AG10803 (cell line): ENCODE measurements at places on chromosomes 3 and 15.

DNA sequence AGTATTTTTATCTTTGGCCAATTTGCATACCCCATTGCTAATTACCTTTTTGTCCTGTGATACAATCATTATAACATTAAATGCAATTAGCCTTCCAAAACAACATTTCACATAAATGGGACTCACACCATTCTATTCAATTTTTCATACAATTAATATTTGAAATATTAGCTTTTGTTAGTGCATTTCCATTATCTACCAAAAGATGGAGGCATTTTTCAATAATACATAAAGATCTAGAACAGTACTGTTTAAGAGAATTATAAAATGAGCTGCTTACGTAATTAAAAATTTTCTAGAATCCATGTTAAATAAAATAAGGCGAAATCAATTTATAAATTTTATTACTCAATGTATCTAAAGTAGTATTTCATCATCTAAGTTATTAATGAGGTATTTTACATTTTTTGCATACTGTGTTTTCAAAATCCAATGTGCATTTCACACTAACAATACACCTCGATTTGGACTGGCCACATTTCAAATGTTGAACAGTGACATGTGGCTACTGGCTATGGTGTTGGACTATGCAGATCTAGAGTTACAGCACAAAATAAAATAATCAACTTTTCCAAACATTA is 74.3 kb downstream of the TJP1 start:
- DNase-seq: peak; percentile 29

DNA sequence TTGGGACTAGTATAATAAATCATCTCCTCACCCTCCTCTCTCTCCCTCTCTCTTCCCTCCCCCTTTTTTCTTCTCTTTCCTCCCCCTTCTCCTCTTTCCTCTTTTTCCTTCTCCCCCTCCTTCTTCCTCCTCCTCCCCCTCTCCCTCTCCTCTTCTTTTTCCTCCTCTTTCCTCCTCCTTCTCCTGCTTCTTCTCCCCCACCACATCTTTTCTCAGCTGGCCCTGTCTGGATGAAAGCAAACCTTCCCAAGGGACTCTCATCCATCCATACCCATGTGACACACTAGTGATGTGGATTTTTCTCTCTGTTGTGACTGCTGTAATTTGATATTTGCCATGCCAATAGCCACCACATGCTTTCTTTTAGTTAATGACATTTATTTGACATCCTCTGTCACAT is 127.2 kb downstream of the EBLN2 start:
- no peak for DNase-seq

DNA sequence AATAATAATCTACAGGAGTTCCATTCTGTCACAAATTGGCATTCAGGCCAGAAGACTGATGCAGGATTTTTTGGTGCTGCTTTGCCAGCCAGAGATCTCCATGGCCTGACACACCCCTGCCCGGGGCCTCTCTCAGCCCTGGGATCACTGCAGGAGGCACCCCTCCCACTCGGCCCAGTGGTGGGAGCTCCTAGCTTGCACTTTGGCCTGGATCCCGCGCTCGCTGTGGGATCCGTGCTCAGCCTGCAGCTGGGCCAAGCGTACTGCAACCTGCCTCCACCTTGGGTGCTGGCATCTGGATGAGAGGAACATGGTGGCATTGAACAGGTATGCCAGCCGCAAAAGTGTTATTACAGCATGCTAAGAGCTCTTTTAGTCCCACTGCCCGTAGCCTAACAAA is 656.7 kb upstream of the CCDC54 start:
- no peak for DNase-seq

DNA sequence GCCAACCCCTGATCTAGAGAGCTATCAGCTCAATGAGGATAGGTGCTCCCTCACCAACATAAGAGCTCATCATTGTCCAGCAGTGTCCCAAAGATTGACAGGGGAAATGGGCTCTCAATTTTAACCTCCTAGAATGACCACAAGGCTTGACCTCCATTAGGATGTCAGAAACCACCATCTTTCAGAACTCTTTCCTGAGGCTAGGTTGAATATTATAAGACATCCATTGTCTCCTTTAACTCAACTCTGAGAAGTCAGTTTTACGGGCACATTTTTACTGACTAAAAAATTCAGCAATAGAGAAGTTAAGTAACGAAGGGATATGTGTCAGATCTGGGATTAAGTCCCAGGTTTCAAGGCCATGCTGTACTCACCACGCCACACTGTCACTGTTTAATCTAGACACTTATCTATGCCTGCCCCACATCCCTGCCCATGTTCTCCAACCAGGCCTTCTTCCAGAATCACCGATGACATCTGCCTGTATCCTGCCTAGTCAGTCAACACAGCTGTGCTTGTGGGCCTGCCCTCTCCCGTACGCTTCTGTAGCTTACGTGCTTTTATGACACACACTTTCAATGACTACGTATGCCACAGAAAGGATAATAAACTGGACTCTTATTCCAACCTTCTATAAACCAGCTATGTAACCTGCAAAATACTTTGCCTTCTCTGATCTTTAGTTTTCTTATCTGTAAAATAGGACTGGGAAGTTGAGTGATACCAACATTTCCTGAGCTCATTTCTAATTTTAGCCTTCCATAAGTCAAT is 17.1 kb upstream of the MUC13 start:
- peak; percentile 21 for DNase-seq

DNA sequence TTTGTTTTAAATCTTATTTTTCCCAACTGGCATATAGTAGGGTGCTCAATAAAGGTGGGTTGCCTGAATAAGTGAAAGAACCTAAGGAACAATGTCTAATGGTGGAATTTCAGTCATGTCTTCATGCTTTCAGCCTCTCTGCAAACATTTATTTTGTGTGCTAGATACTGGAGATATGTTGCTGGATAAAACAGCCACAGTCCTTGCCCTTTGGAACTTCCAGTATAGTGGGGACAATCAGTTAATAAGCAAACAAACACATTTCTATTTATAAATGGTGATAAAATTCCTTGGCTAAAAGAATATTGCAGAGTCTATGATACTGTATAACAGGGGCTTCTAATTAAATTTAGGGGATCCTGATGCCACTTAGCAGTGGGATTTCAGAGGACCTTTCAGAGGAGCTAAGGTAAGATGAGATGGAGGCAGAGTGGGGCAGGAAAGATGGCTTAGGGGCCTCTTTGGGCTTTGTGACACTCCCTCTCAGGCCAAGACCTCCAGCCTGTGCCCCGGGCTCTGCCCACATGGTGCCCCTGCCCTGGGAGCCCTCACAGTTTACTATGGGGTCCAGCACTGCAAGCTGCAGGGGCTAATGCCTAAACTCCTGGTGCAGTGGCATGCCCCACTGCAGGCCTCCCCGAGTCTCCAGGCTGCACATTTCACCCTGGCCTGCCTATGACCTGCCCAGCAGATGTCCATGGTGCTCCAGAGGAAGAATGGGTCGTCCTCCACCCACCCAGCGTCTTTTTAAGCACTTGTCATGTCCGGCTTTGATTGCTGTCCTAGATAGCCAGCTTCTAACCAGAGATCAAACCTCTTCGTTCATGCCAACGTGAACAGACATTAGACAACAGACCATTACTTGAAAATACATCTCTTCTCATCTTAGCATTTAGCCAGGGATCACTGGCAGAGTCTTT is 61.6 kb upstream of the PRR23C start:
- no peak for DNase-seq

DNA sequence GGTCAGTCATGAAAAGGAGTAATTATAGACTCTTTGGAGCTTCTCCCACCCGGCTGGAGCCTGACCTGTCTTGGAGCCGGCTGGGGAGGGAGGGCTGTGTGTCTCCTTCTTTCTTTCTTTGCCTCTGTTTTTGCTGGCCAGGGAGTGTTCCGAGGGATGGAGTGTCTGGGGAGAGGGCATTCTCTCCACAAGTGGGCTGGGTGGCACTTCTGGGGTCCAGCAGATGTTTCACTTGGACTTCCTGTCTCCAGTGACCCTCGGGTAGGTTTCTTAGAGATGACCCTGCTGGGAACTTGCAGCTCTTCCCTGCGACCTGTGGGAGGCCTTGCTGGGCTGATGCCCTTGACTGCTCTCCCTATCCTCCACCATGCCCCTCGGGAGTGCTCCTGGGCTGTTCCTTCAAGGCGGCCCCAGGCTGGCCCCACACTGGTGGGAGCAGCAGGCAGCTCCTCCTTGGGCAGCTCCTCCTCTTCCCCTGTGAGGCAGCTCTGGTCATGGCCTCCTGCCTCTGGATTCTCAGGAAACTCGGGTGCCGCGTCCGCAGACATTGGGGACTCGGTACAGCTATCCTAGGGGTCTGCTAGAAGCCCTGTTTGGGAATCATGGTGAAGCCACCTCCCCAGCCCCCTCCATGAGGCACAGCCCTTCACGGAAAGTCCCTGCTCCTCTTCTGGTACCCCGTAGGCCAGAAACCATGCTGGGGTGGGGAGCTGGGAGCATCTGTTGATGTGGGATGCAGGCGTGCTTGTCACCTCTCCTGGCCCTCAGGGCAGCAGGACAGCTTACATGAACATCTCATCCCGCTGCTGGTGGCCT is 44.9 kb downstream of the APBA2 start:
- DNase-seq: no peak

DNA sequence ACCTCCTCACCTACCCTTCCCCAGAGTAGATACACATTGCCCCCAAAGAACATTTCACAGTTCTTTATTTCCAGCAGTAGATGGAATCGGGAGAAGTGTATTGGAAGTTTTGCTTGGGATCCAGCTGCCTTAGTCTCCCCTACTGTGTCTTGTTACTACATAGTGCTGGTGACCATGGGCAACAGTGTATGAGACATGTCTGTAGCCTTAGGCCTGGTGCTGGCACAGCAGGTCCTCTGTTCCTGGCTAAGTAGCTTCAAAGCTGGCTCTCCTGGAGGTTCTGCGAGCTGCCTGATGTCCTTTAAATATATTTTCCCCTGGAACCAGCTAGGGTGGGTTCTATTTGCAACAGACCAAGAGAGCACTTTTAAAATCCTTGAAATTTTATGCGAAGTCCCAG is 174.7 kb downstream of the THSD4 start:
- no peak for DNase-seq
